Mammary epithelial cell (primary cell): ENCODE measurements at places on chromosomes 5 and 9. TPM values are rescaled to one million over a fixed set of nuclear protein-coding genes. Genes with fewer than 3 reads are reported as not detected.

DNA sequence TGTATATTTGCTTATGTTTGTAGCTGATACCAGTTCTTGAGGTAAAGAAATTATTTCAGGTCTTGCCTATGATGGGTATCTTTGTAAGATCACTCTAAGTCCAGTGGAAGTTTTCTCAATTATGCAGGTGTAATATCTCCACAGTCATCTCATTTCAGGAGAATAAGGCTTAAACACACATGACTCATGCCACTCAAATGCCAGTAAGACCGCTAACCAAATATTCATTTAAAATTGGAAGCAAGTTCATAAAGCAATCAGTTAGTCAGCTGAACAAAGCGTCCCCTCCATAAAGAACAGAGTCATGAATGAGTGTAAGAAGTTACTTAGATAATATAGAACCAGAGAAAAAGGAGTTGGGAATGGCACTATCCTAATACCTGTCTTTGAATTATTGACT, 248.7 kb downstream of the LURAP1L start:
- peak; percentile 66 for DNase-seq

- DNase-seq, result peak; percentile 69
These were observed 158.9 kb downstream of the ADAMTSL1 start for GRCh38 chr9:18632632-18633403.

- DNase-seq, result no peak
These were observed 35.2 kb downstream of the SARDH start for GRCh38 chr9:133702798-133703590.

DNA sequence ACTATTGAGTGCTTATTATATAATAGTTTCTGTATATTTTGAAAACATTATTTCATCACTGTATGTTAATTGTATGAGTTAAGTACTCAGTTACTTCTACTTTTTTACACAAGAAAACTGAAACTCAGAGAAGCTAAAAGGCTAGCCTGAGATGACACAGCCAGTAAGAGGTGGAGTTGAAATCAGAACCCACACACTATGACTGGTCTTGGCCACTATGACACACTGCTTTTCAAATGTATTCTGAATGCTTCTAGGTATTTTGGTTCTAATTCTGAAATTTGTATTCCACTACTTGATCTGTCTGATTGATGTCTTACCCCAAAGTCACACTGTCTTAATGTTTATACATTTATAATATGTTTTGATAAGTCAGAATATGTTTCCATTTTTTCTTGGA, 181.8 kb downstream of the ZDHHC21 start:
- peak; percentile 26 for DNase-seq

- no peak for DNase-seq
These were observed 75.7 kb upstream of the PPP1R26 start for GRCh38 chr9:135403733-135404450.

GRCh38 chr5:17360879-17361278, 137.2 kb upstream of the TAF11L2 start:
- no peak for DNase-seq

DNA sequence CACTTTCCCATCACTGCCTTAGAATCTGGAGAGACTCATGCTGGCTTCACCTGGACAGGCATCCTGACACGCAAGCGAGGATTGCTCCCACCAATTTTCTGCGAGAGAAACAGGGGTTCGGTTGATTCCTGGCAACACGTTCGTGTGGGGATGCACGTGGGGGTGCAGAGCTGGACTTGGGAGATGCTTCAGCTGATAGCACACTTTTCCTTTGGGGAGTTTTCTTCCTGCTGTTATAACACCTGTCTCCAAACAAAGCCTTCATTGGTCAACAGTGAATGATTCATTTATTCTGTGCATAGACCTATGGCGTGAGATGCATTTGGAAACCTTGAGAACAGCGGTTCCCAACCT, 50.0 kb downstream of the ROPN1L start:
- DNase-seq, result no peak

DNA sequence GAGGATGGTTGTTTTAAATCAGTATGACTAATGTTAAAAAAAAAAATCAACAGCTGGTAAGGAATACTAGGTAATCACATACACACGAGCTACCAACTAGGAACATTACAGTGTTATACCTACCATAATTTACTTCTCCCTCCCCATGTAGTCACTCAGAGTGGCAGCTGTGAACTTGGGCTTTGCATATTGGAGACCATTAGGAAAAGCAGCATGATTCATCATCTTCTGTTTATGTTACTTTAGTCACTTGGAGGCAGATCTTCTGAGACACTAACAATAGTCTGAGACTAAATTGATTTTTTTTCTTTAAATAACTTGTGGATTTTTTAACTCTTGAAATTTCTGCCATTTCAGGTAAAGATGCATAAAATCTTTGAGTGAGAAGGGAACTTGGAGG, 141.5 kb upstream of the NR4A3 start:
- peak; percentile 23 for DNase-seq

GRCh38 chr9:81822967-81823366, 105.3 kb upstream of the SPATA31D4 start:
- DNase-seq, result no peak

DNA sequence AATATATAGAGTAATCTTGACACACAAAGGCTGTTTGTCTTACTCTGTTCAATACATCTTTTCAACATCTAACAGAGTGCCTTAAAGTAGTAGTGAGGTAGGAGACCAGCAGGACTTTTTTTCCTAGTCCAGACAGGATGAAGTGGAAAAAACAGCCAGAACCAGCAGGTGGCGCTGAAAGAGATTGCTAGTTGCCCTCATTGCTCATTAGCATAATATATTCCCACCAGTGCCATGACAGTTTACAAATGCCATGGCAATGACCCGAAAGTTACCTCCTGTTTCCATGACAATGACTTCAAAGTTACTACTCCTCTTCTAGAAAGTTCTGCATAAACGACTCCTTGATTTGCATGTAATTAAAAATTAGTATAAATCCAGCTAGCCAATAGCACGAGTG, 387.4 kb downstream of the ACTL7B start:
- peak; percentile 49 for DNase-seq

- DNase-seq, result no peak
These were observed 250.2 kb downstream of the NFIB start for GRCh38 chr9:14063756-14064155.

DNA sequence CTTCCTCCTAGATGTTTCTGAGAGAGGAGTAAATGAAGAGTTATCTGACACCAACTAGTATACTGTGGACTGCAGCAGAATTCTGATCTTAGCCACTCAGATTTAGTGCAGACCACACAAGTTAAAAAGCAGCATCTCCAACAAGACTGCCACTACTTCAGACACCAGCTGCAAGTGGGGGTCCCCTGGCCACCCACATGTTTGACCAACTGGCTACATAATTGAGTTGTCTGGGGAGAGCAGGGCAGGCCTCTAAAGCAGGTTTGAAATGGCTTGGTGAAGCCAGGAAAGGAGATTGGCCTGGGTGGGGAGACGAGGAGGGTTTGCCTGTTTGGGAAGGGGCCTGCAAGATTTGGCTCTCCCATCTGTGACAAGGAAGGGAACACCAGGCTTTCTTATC, 40.5 kb upstream of the FAM81B start:
- no peak for DNase-seq

GRCh38 chr5:181042722-181043121, 2.7 kb downstream of the BTNL9 start:
- DNase-seq, result no peak

MAP1B gene
- 30.8 and 78.1 TPM in 2 replicates for total RNA-seq

FUBP3 gene
- 58.2 and 62.5 TPM in 2 replicates for total RNA-seq
